Activated naive CD4-positive, alpha-beta T cell treated with Interleukin-2 at 50 U/mL for 16 hours (primary cell): ENCODE measurements at places on chromosomes 13 and 19.

GRCh38 chr13:23578411-23579071, 8.3 kb downstream of the TNFRSF19 start:
- DNase-seq = peak; percentile 70

GRCh38 chr13:97892717-97893116, 60.8 kb upstream of the IPO5 start:
- no peak for DNase-seq

DNA sequence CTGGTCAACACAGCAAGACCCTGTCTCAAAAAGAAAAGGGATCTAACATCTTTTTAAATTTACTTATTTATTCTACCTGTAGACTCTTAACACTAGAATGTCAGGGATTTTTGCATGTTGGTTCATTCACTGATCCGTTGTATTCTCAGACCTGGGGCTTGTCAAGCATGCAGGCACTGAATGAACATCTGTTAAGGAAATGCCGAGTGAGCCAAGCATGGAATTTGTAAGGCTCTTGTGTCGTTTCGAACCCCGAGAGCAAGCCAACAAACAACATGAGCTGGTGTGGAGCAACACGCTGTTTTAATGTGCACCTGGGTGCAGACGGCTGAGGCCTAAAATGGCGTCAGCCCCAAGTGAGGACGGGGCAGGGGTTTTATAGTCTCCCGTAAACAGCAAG, 10.0 kb upstream of the OR1M1 start:
- DNase-seq = no peak

DNA sequence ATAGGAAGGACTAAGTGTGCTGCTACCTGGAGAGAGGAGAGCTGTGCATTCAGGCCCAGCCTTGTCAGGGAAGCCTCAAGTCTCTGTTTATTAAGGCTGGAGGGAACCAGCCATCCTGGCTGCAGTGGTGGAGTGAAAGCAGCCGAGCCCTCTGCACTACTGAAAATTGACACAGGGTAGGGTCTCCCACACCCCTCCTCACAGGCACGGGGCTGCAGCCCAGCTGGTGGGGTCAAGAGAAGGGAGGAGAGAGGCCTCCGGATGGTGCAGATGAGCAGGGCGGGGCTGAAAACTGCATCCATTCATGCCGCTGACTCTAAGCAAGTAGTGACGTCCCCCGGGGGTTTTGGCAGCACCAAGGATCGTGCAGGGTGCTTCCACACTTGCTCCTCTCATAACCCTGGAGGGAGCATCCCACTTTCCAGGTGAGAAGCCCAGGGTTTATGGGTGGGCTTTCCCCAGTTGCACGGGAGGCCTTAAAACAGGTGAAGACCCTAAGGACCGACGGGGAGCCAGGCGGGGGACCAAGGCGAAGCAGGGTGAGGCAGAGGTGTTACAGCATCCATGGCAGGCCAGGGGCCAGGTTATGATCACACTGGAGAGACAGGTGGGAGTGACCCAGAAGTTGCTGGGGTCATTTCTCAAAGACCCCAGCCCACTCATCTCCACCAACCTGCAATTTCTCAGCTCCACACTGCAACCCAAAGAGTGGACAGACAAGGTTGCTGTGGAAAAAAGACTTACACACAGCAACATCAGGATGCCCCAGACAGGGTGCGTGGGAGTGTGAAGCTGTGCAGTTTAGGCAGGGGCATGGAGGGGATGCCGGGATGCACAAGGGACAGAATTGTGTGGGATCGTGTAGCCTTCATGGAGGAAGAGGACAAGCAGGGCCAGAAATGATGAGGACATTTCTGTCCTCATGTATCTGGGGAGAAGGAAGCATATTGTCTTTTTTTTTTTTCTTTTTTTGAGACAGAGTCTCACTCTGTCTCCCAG, 36.8 kb downstream of the VSTM2B start:
- DNase-seq = no peak

- peak; percentile 6 for DNase-seq
Measured at GRCh38 chr19:35403116-35403760, 32.4 kb downstream of the GPR42 start.

GRCh38 chr19:41866284-41866683, 6.2 kb downstream of the RPS19 start:
- DNase-seq = peak; percentile 10

DNA sequence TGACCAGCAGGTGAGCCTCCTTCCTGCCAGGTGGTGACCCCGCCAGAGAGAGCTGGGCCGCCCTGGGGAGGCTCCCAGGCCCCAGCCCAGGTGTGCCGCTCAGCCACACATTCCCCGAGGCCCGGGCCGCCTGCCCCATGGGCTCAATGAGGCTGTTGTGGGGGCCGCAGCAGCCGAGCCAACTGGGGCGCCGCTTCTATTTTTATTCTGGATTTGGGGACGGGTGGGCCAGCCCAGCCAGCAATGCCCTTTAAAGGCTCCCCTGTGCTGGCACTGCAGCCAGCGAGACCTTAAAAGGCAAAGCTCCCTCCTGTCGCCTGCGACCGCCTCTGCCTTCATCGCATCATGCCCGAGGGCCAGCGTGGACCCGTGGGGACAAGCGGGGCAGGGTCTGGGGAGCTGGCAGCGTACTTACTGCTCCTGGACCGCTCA, 17.7 kb upstream of the CRTC1 start:
- no peak for DNase-seq

- no peak for DNase-seq
Measured at GRCh38 chr13:34779171-34779570, 162.9 kb upstream of the NBEA start.

DNA sequence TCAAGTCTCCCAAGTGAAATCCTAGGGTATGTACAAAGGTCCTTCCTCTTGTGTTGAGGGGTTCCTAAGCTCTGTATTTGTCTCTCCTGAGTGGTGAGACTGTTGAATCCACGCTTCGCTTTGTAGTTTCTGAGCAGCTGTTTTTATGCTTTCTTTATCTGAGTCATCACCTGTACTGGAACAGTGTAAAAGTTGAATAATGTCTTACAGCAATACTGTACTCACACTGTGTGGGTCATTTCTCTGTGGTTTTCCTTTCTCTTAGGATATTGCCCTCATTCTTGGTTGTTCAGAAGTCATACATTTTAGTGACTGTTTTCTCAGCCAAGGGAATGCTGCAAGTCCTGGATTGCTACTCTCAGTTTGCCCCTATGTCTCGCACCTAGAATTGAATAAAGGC, 1596.6 kb downstream of the SLITRK5 start:
- no peak for DNase-seq

DNA sequence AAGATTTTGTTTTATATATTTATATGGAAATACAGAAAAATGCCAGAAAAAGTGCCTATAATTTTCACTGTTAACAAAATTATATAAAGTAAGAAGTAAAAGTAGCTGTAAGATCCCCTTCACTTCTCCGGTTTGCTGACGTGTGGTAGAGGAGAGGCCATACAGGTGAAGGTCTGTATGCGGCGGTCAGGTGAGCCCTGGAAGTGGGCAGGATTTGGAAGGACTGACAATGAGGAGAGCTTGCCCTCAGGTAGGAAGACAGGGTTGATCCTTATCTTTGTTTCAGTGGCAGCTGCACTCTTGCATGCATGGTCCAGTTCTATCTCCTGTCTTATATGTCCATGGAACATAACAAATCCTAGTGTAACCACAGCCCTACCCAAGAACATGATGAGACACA, 16.9 kb upstream of the TFDP1 start:
- DNase-seq = no peak

- DNase-seq = peak; percentile 11
Measured at GRCh38 chr13:44300895-44301638, 72.6 kb upstream of the SERP2 start.

- no peak for DNase-seq
Measured at GRCh38 chr19:16640951-16641350, 12.9 kb upstream of the MED26 start.

DNA sequence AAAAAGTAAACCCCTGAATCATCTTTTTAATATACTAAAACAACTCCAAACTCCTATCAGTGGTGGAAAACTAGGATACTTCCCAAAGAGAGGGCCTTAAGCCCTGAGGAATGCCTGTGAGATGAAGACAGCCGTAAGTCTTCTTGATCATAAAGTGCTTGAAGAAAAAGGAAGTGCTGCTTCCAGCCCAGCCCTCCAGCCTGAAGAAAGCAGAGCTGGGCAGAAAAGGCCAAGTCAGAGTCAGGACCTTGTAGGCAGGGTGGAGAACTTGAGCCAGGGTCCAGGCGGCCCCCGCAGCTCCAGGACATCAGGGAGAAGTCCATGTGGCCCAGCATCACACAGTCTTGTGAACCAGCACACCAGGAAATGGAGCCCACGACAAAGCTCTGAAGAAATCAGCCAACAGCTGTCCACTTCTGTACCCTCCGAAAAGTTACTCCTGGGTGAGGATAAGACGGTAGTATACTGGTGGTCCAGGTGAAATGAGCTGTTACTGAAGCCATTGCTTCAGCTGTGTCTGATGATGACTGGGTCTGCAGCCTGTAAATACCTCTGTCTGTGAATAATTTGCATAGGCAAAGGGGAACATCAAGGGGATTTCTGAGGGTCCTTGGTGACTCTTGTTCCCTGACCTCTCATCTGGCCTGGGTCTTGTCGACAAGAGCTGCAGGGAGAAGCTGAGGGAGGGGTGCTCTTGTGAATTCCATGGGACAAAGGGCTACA, 18.7 kb upstream of the CRYL1 start:
- DNase-seq = no peak

- no peak for DNase-seq
Measured at GRCh38 chr13:84962141-84962750, 837.0 kb downstream of the SLITRK6 start.

GRCh38 chr13:72983085-72983768, 75.6 kb upstream of the KLF5 start:
- DNase-seq = no peak

DNA sequence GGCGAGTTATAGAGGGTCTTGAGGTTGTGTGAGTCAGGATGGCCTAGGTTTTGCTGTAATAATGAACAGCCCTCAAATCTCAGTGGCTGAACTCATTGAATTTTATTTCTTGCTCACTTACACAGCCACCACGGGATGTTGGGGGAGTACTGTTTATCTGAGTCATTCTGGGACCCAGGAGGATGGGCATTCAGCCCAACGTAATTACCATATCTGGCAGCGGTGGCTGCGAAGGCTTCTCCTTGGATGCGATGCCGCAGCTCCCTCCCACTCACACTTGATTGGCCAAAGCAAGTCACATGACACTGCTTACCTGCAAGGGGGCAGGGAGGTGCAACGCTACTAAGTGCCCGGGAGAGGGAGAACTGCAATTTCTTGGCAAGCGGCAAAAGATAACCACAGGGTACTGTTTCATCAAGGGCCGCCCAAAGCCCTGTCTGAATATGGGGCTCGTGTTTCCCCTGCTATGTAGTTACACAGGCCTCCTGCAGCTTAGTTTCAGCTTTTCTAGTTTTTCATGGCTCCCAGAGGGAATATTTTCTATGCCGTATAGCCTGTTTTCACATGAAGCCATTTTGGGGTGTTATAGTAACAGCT, 19.9 kb downstream of the ZSWIM9 start:
- peak; percentile 74 for DNase-seq

GRCh38 chr13:79770056-79770455, 289.1 kb downstream of the NDFIP2 start:
- DNase-seq = no peak

- no peak for DNase-seq
Measured at GRCh38 chr19:28471731-28472510, 741.0 kb downstream of the UQCRFS1 start.

- DNase-seq = no peak
Measured at GRCh38 chr13:96398486-96398885, 308.6 kb downstream of the HS6ST3 start.

DNA sequence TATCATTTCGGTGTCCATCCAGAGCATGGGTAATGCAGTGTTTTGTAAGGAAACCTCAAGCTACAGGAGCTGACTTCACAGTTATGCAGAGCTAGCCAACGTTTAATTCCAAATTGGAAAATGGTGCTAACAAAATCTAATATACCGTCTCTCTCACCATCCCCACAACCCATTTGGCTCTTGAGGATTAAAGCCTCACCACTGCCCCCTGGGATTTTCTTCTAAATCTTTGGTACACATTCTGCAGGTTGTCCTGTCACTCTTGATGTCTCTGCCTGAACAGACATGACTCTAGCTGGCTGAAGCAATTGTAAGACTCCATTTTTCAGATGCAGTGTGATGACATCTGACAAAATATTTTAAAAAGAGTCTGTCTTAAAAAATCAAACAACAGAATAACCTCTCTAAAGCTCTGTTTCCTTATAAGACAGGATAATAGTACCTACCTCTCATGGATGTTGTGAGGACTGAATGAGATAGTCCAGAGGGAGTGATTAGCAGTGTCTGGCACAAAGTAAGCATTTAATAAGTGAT, 451.8 kb downstream of the SUCLA2 start:
- no peak for DNase-seq

DNA sequence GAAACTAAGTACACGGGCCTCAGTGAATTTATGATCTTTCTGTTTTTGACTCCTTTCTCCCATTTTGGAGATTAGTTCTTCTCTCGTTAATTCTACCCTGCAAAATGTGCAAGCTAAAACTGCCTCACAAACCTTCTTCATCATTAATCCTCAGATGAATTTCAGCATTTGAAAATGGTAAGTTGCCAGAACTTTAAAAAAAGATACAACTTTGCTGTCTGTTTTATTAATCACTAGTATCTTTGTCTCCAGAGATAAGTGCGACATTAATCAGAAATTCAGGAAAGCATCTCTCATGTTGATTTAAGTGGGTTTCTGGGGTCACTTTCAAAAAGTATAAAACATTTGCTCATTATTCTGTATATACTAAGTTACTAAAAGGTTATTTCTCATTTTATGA, 227.0 kb upstream of the RXFP2 start:
- no peak for DNase-seq

DNA sequence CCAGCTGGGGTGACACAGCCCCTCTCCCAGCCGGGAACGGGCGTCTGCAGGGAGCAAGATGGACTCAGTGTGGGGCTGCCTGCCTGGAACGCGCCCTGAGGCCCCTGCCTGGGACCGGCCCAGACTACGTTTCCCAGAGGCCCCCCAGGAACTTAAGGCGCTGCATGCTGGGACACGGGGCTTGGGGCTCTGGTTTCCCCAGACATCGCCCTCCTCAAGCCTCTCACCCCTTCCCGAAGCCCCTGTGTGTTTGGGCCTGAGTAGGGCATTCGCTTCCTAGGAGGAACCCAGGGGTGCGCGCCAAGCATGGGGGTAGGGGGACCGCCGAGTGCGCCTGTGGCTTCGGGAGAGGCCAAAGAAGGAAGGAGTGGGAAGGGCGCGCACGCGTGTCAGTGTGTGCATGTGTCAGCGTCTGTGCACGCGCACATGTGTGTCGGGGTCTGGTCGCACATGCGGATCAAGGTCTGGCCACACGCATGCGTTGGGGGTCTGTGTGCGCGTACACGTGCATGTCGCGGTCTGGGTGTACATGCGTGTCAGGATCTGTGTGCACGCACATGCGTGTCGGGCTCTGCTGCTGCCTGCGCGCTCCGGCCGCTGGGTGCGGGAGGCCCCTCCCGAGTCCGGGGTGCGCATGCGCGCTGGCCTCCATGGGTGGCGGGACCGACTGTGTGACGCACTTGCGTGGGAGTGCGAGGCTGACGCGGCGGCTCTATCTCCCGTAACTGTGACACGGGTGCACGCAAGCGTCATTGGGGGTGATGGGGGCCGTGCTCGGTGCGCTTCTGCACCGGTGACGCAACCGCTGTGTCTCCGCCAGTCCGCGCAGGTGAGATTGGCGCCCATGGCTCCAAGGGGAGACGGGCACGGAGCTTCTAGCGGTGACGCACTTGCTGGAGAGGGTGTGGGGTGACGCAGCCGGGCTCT, 16.2 kb downstream of the ZNF331 start:
- peak; percentile 92 for DNase-seq
